ENCODE measurements at places on chromosomes 3 and 15.
A peak's percentile ranks its signal among the peaks of the same experiment; 100 is the strongest.

GRCh38 chr3:45978006-45978761 is 17.4 kb downstream of the FYCO1 start:
- DNase-seq: no peak

GRCh38 chr3:52333869-52334557 is 17.9 kb downstream of the DNAH1 start:
- no peak for DNase-seq

DNA sequence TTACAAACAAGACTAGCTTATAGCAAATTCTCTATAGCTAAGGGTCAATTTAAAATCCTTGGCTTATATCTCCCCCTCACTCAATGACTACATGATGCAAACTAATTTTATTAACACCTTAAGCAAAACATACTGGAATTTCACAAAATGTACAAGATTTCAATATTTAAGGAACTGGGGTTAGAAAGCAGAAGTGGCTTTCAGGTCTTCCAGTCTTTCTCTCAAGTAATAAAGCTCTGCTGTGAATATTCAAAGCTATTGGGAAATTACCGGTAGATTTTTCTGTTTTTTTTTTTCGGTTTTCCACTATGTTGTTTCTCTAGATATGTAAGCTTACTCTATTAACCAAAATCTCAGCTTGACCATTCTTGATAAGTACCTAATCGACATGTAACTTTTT is 3.9 kb downstream of the EPM2AIP1 start:
- no peak for DNase-seq

DNA sequence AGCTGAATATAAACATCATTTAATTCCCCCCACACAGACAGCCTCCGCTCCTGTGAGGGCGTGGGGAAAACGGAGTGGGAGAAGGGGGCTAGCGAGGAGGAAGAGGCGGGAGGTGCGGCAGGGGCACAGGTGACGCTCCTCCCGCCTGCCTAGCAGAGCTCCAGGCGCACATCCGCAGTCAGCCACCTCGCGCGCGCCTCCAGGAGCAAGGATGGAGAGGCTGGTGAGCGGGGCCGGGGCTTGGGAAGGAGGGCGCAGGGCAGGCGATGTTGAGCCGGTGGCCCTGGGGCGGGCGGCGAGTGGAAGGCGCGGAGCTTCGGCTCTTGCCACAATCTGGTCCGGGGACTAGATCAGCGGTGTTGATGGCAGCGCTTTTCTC is at the start of gene CD200:
Gene CD200 (plus strand): TSS at position 155 of the 379 bp plus-strand sequence. CDS start 57 bp downstream, at position 212.
- DNase-seq: peak; percentile 34
